Stomach (tissue), 19 donors: ENCODE measurements at places on chromosomes 1 and 21. TPM values are rescaled to one million over a fixed set of nuclear protein-coding genes. Genes with fewer than 3 reads are reported as not detected.

GRCh38 chr1:22321917-22322316, 129.7 kb upstream of the ZBTB40 start:
- no peaks in the 10 kb centered on the region for H3K36me3 ChIP-seq
- H3K4me3 ChIP-seq = no peak overlapping the region
- peaks cover 11% of the 10 kb centered on the region for H3K27me3 ChIP-seq
- H3K4me1 ChIP-seq = no peaks in the 10 kb centered on the region
- H3K27ac ChIP-seq = no peak overlapping the region

- H3K27ac ChIP-seq = no peak overlapping the region
- no peaks in the 10 kb centered on the region for H3K27me3 ChIP-seq
- H3K4me1 ChIP-seq = peaks cover 19% of the 10 kb centered on the region
- no peaks in the 10 kb centered on the region for H3K36me3 ChIP-seq
- DNase-seq = peak; percentile 85
These were observed 19.9 kb upstream of the EVI5 start for GRCh38 chr1:92804721-92805201.

DNA sequence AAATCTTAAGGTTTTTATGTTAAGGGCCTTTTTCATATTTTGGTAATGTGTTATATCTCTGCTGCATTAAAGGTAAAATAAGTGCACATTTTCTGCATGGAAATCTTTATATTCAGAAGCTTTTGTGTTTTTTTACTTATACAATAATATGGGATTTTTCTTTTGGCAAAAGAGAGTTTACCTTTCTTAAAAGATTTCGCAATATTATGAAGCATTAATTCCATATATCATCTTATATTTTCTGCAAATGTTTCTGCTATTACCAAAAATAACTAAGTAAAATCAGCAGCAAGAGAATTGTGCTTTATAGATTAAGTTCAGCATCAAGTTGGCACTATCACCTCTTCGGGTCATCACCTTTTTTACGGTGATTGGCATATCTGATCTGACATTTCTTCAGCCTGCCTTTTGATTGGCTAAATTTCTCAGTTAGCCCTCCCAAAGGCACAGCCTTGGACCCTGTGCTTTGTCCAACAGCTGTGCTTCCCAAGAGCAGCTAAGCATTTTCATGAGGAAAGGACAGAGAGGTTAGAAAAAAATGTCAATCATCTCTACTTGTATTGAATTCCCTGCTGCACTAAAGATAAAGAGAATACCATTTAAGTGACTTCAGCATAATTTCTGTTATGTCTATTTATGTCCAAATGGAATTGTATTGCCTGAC, 767.1 kb upstream of the PRMT6 start:
- no peak for DNase-seq
- no peaks in the 10 kb centered on the region for H3K36me3 ChIP-seq
- no peaks in the 10 kb centered on the region for H3K4me1 ChIP-seq
- H3K27ac ChIP-seq = no peak overlapping the region
- H3K27me3 ChIP-seq = no peaks in the 10 kb centered on the region
- no peak overlapping the region for H3K4me3 ChIP-seq

GRCh38 chr1:8510041-8510823, 192.3 kb downstream of the SLC45A1 start:
- no peaks in the 10 kb centered on the region for H3K36me3 ChIP-seq
- no peaks in the 10 kb centered on the region for H3K4me1 ChIP-seq
- no peaks in the 10 kb centered on the region for H3K27me3 ChIP-seq
- H3K4me3 ChIP-seq = no peak overlapping the region
- DNase-seq = peak; percentile 66

DNA sequence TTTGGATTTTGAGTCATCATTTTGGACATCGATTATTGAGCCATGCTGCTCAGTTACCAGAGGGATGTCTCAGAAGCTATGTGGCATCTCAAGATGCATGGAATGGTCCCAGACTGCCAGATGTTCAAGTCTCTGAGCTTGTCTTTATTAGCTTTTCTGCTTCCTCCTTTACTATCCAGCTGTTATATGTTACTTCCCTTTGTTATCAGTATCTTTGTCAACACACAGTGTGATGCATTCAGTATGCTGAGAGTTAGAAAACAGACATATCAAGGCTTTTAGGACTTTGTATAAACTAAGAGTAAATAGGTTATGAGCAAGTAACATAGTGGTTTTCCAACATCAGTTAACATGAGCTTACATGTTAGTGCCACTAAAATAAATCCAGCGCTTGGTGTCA, 474.5 kb downstream of the DSCAM start:
- H3K36me3 ChIP-seq = no peaks in the 10 kb centered on the region
- H3K27ac ChIP-seq = no peak overlapping the region
- no peak overlapping the region for H3K4me3 ChIP-seq
- H3K27me3 ChIP-seq = no peaks in the 10 kb centered on the region
- peak; percentile 27 for DNase-seq
- H3K4me1 ChIP-seq = no peaks in the 10 kb centered on the region

DNA sequence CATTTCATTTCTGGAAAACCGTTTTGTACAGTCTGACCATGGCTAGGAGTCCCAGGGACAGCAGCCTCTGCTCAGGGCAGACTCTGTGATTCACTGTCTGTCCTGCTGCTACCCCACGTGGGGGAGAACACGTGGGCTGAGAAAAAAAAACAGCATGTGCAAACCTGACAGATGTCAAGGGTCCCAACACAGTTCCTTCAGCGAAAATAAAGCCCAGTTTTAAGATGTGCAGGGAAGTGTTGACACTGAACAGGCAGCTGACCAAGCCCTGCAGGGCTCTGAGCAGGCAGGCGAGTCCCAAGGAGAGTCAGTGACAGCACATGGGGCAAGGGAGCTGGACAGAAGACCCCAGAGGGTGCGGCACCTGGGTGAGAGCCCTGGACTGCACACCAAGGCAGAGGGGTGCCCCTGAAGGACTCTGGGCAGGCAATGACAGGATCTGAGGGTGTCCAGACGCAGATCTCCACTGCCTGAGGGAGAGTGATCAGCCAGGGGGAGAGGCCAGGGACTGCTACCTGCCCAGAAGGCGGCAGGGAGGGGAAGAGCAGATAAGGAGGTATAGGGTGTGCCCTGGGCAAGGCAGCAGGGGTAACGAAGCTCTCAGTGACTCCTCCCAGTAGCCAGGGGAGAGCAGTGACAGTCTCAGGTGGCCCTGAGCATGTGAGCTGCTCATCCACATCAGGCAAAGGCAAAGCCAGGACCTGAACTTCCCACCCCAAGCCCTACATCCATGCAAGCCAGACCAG, 5.1 kb upstream of the SPATC1L start:
- H3K4me1 ChIP-seq = peaks cover 31% of the 10 kb centered on the region
- H3K27ac ChIP-seq = peak overlapping the region; percentile 67
- H3K4me3 ChIP-seq = no peak overlapping the region
- no peaks in the 10 kb centered on the region for H3K27me3 ChIP-seq
- H3K36me3 ChIP-seq = peaks cover 25% of the 10 kb centered on the region

Gene PTGFRN
- 3.8 TPM for polyA plus RNA-seq

GRCh38 chr1:176854758-176855745, 309.5 kb downstream of the ASTN1 start:
- H3K4me1 ChIP-seq = no peaks in the 10 kb centered on the region
- H3K4me3 ChIP-seq = no peak overlapping the region
- H3K27ac ChIP-seq = no peak overlapping the region
- peak; percentile 62 for DNase-seq
- H3K27me3 ChIP-seq = no peaks in the 10 kb centered on the region

DNA sequence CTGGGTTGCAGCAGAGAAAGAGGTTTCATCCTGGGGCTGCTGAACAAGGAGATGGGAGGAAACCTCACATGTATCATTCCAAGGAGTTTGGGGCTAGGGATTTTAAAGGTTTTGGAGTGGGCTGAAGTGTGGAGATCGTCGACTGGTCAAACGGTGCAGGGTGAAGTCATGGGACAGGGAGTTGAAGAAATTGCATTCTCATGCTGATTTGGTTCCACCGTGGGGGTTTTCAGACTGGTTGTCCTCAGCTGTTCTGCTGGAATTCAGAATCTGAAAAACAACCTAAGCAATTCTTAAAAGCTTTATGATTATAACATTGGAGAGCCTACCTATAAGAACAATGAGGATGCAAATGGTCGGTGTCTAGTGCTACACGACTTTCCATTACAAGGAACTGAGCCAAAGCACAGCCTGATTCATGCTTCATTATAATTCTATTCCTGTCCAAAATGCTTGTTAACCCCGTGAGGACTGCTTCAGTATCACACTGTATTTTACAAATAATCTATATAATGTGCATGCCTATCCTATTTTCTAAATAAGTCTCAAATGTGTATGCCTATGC, 242.7 kb downstream of the TM2D1 start:
- no peak for DNase-seq
- no peak overlapping the region for H3K27ac ChIP-seq
- no peaks in the 10 kb centered on the region for H3K36me3 ChIP-seq
- H3K4me3 ChIP-seq = no peak overlapping the region
- no peaks in the 10 kb centered on the region for H3K27me3 ChIP-seq

DNA sequence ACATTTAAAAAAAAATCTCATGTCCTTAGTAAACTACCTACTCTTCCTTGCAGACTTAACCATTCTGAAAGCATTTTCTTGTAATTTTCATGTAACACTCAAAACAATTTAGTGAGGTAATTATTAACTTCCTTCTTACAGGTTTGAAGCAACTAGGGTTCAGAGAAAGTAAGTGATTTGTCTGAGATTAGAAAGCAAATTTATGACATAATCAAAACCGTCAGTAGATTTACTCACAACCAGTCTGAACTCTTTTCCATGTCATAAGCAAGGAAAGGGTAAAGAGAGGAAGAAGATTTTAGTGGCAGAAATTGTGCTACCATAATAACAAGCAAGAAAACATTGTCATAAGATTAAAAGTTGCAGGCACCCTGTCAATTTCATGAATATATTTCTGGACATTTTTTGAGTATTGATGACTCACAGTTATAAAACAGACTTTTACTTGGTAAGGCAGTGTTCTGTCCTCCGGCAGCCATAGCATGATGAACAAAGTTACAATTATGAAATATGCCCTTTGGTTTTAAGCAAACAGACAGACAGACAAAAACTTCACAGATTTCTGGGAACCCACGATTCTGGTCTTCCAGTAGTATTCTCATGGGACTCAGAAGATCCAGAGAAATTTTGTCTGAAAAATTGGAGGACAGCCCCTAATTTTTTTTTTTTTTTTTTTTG, 707.2 kb downstream of the RWDD3 start:
- no peak overlapping the region for H3K27ac ChIP-seq
- no peak for DNase-seq
- H3K36me3 ChIP-seq = no peaks in the 10 kb centered on the region
- no peaks in the 10 kb centered on the region for H3K4me1 ChIP-seq
- no peaks in the 10 kb centered on the region for H3K27me3 ChIP-seq

- H3K4me1 ChIP-seq = no peaks in the 10 kb centered on the region
- H3K27me3 ChIP-seq = no peaks in the 10 kb centered on the region
- H3K27ac ChIP-seq = no peak overlapping the region
These were observed 44.5 kb downstream of the LRRC38 start for GRCh38 chr1:13469343-13469742.

DNA sequence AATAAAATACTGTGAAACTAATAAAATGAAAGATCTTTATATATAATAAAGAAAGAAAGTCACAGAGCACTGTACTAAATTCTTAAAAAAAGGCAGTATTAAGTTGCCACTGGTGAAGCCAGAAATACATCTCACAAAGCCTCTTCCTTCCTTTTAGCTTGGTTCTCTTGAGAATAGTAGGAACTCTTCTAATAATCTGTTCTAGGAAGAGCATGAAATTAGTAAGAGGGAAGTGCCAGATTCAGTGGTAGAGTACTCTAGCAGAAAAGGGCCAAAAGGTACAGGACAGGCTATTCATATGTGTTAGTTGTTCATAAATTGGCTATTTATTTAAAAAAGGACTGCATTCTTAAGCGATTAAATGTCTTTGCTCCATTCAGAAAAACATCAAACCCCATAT, 33.7 kb downstream of the CTTNBP2NL start:
- H3K27ac ChIP-seq = no peak overlapping the region
- no peaks in the 10 kb centered on the region for H3K27me3 ChIP-seq

DNA sequence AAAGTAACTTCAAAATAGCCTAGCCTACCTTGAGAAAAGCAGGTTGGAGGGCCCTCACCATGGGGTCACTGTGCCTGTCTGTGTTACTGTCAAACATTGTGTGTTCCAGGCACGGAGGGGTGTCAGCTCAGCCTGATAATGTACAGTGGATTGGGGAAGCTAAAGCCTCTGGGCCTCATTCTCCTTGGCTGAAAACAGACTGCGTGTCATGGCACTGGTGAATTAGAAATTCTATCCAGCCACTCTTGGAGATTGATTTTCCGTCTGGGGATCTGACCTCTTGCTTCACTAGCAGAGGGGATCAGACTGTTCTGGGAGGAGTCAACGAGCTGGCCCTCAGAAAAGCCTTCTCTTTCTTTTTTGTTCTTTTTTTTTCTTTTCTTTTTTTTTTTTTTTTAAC, 123.5 kb upstream of the HOOK1 start:
- no peaks in the 10 kb centered on the region for H3K27me3 ChIP-seq
- no peaks in the 10 kb centered on the region for H3K36me3 ChIP-seq
- H3K27ac ChIP-seq = peak overlapping the region; percentile 32
- H3K4me1 ChIP-seq = peaks cover 30% of the 10 kb centered on the region
